ENCODE measurements at places on chromosomes 12 and 14. TPM values are rescaled to one million over a fixed set of nuclear protein-coding genes. Genes with fewer than 3 reads are reported as not detected.

Gene ANKRD9
- total RNA-seq: 8.7 TPM

Gene STON2
- 6.3 TPM for total RNA-seq

Gene IGF1
- 0.17 TPM for total RNA-seq

Gene INHBE
- 24.8 TPM for total RNA-seq

Gene CNTN1
- 3.7 TPM for total RNA-seq

Gene KRT78
- not detected for total RNA-seq

Gene DPF3
- total RNA-seq: 0.06 TPM

Gene CELA1
- not detected for total RNA-seq

Measured in H4 (cell line).